ENCODE measurements at places on chromosomes 16 and 17.

- DNase-seq = no peak
Measured at GRCh38 chr17:73391331-73392265, 79.8 kb upstream of the CDC42EP4 start.

DNA sequence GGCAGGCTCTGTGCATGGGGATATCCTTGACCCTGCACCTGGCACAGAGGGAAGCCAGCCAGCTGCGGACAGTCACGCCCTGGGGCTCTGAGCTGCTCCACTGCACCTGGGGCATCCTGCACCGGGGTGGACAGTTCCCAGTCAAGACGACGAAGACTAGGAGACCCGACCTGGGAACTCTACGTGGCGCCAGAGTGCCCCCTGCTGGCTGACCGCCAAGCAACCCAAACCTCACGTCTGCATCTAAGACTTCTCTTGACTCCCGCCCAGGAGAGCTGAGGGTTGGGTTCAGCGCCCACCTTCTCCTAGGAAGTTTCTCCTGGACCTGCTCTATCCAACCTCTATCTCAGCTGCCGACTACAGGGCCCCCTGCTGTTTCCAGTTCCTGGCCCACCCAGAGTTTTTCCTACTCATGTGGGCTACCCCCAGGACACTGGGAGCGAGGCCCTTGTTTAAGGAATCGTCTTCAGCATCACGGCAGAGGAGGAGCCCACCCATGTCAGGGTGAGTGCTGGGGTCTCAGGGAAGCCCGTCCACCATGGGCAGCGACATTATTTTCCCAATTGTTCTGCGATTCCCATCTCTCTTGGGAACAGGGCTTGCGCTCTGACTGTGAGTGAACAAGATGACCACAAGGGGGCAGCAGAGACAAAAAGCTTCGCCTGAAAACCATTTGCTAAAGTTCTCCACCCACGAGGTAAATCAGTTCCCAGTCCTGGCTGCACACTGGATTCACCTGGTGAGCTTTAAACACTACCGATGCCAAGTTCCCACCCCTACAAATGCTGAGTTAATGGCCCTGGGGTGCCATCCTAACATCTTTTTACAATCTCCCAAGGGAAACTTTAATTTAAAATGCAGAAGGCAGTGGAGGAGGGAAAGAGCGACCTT lies 29.3 kb downstream of the TLE7 start:
- DNase-seq = peak; percentile 40

- no peak for DNase-seq
Measured at GRCh38 chr16:27287887-27288286, 19.3 kb upstream of the NSMCE1 start.

GRCh38 chr16:8887952-8888560 lies 5.9 kb downstream of the LITAFD start:
- peak; percentile 67 for DNase-seq

DNA sequence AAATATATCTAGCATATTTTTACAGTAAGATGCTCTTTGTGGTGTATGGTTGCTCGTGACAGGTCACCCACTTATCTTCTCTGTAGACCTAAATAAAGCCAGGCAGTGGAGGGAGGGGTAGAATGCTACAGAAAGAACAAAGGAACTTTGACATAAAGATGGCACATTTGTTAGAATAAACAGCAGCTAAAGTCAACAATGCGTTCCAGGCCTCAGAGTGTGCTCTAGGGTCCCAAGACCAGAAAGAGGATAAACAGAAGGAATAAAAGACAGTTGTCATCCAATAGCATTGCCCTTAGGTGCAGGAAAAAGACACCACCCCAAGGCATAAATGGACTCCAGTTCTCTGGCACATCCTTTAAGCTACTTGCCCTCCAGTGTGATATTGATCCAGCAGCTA lies 523.0 kb upstream of the CDH11 start:
- no peak for DNase-seq

GRCh38 chr17:48554412-48555257 lies 9.7 kb upstream of the HOXB2 start:
- peak; percentile 55 for DNase-seq

- DNase-seq = no peak
Measured at GRCh38 chr17:9451934-9452333, 123.7 kb downstream of the STX8 start.

GRCh38 chr16:85029408-85029784 lies 1.8 kb downstream of the KIAA0513 start:
- peak; percentile 26 for DNase-seq

GRCh38 chr16:79112462-79112861 lies 488.1 kb downstream of the MAF start:
- DNase-seq = no peak

DNA sequence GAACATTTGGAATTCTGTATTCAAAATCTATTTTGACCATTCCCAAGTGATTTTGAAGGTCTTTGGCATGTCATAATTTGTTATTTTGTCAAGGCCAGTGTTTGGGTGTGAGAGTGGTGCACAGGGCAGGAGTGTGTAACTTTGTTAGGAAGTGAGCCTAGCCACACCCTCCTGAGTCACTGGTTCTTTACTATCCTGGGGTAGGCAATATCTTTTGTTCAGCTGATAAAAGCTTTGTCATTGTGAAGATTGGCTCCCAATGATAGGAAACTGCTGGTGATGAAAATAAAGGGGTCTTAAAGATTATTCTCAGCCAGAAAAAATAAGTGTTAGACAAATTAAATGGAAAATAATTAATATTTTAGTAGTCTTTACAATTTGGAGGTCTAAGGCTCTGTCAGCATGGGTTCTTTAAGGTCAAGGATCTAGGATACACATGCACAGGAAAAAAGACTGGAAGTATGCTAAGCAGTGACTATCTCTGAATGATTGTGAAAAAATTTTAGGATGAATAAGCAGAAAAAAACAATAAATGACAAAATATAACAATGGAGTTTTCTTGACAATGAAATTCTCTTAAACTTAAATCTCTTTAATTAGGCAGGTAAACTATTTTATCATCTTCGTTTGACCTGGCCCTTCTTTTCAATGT lies 5.1 kb downstream of the UBN1 start:
- DNase-seq = peak; percentile 36

GRCh38 chr17:31926100-31926729 lies 10.6 kb upstream of the SUZ12 start:
- DNase-seq = no peak

GRCh38 chr17:55161935-55162555 lies 102.7 kb upstream of the HLF start:
- DNase-seq = peak; percentile 79

DNA sequence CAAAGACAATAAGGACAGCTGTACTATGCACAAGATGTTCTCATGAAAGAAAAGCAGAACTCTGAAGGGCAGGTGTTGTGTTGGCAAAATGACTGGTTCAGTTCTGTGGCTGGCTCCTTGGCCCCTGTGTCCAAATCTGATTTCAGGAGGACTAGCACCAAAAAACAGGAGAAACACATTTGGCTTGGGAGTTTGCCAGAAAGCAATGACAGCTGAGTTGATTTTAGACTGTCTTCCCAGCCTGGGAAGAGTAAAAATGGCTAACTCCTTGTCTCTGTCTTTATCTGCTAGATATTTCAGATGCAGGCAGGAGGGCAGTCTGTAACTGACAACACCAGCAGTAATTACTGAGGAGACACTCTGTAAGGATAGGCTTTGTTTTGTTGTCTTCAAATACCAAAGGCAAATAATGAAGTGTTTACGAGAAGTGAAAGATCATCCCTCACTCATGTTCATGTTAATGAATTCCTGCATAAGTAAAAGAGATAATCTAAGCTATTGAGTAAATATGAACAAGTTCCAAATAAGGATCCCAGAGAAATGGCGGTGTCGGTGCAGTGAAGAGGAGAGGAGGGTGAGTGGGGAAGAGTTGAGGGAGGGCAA lies 989.0 kb downstream of the CDH11 start:
- no peak for DNase-seq

DNA sequence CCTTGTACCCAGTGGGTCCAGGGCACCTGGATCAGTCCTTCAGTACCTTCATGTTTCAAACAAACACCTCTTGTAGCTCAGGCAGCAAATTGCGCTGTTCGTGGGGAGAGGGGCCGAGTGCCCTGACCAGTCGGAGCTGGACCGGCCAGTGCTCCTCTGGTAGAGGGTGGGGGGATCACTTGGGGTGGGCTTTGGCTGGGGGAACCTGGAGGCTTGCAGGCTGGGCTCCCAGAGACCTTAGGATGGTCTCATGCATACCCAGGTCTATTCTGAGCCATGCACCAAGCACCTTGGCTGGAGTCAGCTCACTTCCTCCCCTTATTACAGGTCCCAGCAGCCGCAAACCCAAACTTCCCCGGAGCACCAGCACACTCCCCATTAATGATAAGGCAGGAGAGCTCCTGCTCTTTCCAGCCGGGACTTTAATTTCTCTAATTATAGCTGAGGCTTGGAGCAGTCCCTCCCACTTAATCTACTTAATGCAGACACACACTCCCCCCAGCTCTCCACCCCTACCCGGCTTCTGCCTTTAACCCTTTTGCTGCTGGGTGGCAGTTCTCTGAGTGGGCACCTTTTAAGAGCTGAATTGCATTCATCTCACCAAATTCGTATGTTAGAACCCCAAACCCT lies 26.3 kb upstream of the MGAT5B start:
- DNase-seq = no peak

- peak; percentile 21 for DNase-seq
Measured at GRCh38 chr16:59042301-59042700, 308.2 kb upstream of the GOT2 start.

GRCh38 chr17:237406-237955 lies 56.0 kb upstream of the DOC2B start:
- no peak for DNase-seq

DNA sequence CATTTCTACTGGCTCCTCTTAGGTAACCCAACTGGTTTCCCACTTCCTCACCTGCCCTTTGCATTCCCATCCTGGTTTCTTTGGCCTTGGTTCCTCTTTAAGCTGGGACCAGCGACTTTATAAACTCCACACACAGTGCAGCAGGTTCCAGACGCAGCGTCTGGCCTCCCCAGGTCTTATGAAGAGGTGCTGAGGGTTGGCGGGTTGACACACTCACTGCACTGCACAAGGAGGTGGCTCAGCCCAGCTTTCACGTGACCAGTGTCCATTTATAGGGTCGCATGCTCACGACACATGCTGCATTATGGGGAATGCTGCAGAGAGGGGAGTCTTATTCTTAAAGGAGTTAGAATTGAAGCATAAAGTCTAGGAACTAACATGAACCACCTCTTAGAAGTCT lies 70.8 kb downstream of the ZFHX3 start:
- DNase-seq = no peak

GRCh38 chr16:85935974-85936760 lies 37.2 kb downstream of the IRF8 start:
- DNase-seq = peak; percentile 35

- no peak for DNase-seq
Measured at GRCh38 chr17:29342158-29342765, 47.9 kb upstream of the TAOK1 start.

DNA sequence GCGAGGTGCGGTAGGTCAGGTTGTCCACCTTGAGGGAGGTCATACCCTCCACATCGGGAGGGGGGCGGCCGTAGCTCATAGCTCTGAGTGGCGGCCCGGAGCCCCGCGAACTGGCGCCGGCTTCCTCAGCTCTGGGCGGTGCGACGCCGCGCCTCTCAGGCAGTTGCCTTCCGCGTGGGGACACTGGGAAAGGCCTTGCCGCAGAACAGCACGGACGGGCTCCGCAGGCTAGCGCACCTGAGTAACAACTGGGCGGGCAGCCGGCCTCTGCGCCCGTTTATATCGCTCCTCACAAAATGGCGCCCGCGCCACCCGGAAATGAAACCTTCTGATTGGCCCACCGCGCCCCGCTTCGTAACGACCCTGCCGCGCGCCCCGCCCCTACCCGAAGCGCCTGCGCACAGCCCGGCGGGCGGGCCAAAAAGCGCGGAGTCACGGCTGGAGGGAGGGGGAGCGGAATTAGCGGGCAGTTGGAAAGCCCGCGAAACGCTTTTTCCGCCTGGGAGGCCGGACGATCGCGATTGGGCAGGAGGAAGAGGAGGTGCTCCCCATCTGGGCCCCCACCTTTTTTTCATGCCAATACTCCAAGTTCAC lies at the start of gene SRSF2:
Gene SRSF2 (minus strand): TSS at position 250 of the 594 bp plus-strand sequence. CDS start 171 bp downstream, at position 79.
- peak; percentile 98 for DNase-seq

- no peak for DNase-seq
Measured at GRCh38 chr17:57158795-57159194, 73.7 kb downstream of the AKAP1 start.

All from fibroblast of lung (primary cell).